T-helper 2 cell treated with Interferon-gamma antibody and Interleukin-4, amounts not matched to agents 100 ng/mL and 5 ng/mL, for 36 hours (primary cell): ENCODE measurements at places on chromosomes 1 and 21. TPM values are rescaled to one million over a fixed set of nuclear protein-coding genes. Genes with fewer than 3 reads are reported as not detected.

Gene C1QTNF12
- total RNA-seq = 2.9 and 3.2 TPM in 2 replicates

Gene SLC1A7
- not detected in 2 replicates for total RNA-seq

Gene NKAIN1
- total RNA-seq = not detected in 2 replicates

Gene KCNK1
- 6.0 and 6.8 TPM in 2 replicates for total RNA-seq

Gene VHLL
- total RNA-seq = 0.30 and 0.34 TPM in 2 replicates

Gene ZNF593OS
- total RNA-seq = not detected in 2 replicates

Gene PRRX1
- total RNA-seq = not detected in 2 replicates

Gene ST6GALNAC5
- not detected in 2 replicates for total RNA-seq

Gene BTG3
- 45.7 and 52.1 TPM in 2 replicates for total RNA-seq

Gene CYP4B1
- total RNA-seq = not detected in 2 replicates
